GDM1 (cell line): ENCODE measurements at places on chromosomes 7 and 10.

DNA sequence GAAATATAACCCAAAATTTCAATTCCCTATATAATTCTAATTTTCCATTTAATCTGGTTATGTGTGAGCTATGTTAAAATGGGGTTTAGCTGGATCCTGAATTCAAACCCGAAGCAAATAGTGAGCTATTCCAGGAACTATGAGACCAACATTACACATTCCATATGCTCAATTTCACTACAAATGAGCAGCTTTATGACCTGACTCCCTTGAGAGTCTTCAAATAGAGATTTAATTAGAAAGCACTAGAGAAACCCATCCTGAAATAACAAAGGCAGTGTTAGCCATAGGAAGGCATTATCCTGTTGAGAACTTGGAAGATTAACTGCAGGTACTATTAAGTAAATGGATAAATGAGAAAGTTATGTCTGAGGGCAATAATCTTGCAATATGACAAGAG lies 890.0 kb downstream of the GRM8 start:
- DNase-seq, result no peak

GRCh38 chr10:48365668-48366067 lies 59.2 kb downstream of the MAPK8 start:
- no peak for DNase-seq

DNA sequence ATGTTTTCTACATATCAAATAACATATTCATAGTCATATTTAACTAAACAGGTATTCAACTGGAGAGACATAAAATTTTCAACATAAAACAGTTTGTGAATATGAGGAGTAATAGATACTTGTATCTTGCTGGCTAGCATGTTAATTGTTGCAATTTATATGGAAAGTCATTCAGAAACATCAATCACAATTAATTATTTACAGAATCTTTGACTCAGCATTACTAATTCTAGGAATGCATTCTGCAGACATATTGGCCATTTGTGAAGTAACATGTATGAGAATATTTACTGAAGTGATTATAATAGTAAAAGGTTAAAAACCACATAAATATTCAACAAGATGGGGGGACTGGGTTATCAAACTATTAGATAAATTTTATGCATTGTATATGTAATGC lies 203.7 kb downstream of the TSPAN12 start:
- DNase-seq, result no peak

GRCh38 chr7:43636093-43636492 lies 53.2 kb downstream of the STK17A start:
- DNase-seq, result no peak

DNA sequence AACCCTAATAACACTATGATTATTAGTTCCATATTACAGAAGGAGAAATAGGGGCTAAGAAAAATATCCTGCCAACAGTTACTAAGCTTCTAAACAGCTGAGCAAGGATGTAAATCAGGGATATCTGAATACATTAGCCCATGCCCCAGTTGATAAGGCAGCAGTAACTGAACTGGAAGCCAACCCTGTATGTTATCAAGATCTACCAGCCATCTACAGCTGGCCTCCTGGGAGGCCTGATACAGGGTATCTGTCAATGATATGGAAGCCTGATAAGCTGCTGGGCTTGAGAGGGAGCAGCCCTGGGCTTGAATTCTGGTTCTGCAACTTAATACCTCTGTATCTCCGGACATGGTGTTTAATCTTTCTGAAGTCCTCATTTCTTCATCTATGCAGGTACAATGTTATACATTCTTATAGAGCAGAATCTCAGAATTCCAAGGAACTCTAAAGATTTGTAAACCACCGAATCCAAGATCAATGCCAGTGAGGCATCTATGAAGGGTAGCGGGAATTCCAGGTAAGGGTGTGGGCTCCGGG lies 37.9 kb upstream of the AFAP1L2 start:
- no peak for DNase-seq

DNA sequence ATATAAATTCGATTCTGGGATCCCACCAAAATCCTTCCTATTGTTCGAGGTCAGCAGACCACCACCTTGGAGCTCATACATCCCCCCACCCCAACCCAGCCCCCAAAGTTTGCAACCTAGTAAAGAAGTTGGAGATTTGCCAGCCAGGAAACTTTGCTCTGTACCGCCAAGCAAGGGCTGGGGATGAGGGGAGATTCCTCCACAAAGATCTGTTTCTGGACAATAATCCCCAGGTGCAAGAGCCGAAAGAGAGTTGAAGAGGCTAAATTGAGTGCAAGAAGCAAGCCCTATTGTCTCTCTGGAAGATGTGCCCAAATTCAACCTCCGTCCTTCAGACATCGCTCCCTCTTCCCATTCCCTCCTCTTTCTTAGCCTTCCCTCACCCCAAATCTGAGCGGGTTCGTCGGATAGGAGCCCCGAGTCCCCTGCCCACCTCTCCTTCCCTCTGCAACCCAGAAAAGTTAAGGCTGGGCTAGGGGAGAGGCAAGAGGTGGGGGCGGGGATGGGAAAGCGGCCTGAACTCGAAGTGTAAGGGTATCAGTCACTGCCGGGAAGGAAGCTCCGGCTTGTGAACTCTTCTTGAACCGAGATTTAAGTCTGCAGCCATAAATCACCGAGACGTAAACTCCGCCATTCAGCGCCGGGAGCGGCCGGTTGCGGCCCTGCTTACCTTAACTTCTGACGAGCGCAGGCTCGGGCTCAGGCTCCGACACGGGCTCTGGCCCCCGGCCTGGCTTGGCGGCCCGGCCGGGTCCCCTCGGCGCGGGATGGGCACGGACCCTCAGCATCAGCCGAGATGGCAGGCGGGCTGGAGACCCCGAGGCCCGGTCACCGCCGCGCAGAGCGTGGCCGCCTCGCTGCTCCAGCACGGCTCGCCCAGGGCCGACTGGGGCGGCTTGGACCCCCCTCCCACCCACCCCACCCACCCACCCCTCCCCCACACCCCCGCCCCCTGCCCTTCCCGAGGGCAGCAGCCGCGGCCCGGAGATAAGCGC lies 10.8 kb upstream of the HOXA2 start:
- DNase-seq, result no peak

DNA sequence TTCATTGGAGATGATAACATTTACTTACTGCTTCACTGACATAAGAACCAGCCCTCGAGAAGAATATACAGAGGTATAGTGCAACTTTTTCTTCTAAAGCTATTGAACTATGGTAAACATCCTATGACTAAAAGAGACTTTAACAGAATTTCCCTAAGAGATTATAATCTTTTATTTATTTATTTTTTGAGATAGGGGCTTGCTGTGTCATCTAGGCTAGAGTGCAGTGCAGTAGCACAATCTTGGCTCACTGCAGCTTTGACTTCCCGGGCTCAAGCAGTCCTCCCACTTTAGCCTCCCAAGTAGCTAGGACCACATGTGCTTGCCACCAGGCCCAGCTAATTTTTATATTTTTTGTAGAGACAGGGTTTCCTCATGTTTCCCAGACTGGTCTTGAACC lies 258.5 kb upstream of the FERD3L start:
- DNase-seq, result no peak

DNA sequence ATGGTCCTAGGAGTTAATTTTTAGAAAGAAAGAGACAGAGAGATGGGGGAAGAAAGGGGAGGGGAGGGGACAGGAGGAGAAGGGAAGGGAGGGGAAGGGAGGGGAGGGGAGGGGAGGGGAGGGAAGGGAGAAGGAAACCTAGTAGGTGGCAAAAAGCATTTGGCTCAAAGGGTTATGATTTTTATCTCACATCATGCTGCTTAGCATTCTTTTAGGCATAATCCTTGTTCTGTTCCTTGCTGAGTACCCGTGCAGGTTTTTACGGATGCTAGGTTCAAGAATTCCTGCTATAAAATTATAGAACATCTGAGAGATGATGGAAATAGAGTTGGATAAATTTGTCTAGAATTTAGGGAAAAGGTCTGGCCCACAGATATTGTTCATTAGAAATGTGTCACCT lies 132.4 kb upstream of the PRSS1 start:
- DNase-seq, result no peak

- no peak for DNase-seq
Observed at GRCh38 chr10:51733057-51733456, 33.7 kb upstream of the CSTF2T start.

- DNase-seq, result no peak
Observed at GRCh38 chr10:103439776-103440175, 12.4 kb downstream of the CALHM2 start.

DNA sequence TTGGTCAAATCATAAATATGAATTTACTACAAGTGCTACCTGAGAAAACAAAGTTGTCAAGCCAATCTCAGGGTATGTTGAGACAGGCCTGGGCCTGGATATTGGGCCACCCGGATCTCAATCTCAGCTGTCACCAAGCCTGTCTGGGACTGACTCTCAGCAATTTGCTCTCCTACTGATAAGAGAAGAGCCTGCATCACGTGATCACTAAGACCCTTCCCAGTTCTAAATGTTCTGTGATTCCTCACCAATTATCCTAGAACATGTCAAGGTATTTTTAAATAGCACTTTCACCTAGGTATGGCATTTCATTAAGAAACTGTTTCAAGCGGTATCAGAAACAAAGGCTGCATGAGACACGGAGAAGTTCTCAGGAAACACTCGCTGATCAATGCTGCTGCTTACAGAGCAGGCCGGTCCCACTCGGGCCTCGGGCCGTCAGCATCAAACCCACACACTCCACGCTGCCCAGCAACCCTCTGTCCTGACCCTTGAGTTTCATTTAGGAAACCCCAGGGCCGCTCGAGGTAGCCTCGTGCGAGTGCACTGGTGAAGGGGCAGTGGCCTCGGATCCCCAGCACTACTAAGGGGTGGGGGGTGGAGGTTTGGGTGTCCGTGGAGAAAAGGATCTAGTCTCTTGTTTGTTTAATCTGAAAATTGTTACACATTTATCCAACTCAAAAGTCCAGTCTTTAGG lies 4.1 kb downstream of the KLF6 start:
- no peak for DNase-seq

GRCh38 chr7:38950309-38950708 lies 27.4 kb upstream of the POU6F2 start:
- DNase-seq, result no peak

- DNase-seq, result no peak
Observed at GRCh38 chr10:117662126-117662525, 119.6 kb downstream of the EMX2 start.

DNA sequence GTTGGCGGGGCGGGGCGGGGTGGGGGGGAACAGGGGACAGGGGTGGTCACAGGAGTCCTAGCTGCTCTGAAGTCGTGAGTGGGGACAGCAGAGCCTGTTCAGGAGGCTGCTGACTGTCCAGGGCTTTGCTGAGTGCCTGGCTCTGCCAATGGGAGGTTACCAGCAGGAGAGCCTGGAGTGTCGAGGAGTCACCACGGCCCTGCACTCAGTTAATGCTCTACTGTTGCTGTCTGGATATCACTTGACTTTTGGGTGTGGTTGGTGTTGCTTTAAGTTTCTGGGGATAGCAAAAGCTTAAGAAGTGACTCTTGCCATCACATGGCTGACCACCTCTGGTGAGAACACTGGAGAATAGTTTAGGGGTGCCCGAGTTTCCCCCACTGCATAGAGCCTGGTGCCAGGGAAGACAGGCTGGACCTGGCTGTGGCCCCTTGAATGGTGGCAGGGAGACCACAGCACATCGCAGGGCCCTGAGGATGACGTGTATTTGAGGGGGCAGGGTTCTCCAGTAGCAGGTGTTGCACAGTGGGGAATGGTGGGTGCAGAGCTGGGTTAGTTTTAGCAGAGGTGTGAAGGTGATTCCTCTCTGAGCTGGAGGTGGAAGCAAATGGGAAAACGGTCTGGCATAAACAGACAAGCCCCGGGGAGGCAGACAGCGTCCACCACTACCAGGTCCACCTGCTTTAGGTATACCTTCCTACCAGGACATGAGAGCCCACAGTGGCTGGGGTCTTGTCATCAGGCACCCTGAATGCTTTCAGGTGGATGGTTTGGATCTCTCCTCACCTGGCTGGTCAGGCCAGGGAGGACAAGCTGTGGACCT lies 54.2 kb upstream of the CAMK2B start:
- DNase-seq, result no peak

GRCh38 chr10:74445493-74445892 lies 294.5 kb downstream of the ADK start:
- no peak for DNase-seq

- no peak for DNase-seq
Observed at GRCh38 chr7:45078125-45078681, 10.6 kb downstream of the NACAD start.

DNA sequence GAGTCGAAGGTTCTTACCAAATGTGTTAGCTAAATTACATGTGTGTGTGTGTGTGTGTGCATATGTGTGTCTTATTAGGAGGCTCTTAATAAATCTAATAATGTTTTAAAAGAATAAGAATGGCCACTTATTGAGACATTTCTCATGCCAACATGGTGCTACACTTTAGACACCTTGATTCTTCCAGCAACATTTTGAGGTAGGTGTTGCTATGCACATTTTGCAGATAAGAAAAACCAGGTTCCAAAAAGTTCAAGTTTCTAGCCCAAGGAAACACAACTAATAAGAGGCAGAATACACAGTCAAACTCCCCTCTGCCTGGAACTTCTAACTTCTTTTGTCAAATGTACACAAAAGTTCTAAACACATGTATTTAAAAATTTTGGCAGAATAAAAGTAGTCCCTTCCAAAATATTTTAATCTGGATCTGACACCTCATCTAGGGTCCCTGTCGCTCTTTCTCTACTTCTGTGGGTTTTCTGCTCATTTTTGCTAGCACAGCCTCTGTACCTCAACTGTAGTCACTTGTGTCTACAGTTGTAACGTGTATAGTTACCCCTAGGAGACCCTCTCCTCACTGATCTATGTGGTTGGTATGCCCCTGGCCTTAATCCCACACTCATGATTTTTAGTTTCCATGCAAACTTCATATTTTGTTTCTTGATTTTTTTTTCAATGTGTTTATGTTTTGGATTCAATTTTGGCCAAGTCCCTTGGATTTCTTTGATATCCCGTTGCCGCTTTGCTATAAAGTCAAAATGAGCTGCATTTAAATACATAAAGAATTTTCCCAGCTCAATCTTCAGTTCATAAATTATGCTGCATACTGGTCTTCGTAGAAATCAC lies 4.3 kb downstream of the ANKRD1 start:
- DNase-seq, result no peak

DNA sequence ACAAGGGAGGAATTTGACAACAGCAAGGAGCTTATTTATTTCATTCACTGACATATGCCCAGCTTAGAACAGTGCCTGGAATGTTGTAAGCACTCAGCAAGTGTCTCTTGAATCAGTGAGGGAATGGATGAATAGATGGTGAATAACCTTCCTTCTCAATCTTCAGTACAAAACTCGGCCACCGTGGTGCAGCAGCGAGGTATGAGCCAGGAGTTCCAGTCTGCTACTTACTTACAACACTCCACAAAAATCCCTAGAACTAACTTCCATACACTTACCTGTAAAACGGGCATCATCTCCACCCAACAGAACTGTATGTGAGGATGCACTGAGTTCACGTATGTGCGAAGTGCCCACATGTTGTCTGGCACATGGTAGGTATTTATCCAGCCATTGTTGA lies 237.4 kb downstream of the WDR11 start:
- no peak for DNase-seq

- no peak for DNase-seq
Observed at GRCh38 chr7:115178835-115179234, 256.9 kb downstream of the MDFIC start.

DNA sequence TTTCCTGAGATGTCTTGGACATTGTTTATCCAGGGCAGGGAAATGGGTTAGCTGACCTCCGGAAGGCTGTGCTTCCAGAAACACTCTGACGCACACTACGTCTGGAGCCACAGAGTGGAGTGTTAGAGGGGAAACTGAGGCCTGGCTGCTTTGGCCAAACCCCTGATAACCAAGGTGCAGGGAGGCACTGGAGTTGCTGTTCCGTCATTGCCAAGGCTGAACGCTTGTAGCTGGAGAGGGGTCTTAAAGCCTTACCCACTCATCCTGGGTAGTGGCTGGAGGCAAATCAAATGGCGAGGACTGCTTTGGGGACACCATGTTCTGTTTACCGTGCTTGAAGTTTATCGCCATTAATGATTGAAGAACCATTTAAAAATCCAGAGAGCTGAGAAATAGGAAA lies 604.1 kb upstream of the FOXK1 start:
- DNase-seq, result no peak
